GM12892 (cell line): ENCODE measurements at places on chromosomes 12 and 14.

DNA sequence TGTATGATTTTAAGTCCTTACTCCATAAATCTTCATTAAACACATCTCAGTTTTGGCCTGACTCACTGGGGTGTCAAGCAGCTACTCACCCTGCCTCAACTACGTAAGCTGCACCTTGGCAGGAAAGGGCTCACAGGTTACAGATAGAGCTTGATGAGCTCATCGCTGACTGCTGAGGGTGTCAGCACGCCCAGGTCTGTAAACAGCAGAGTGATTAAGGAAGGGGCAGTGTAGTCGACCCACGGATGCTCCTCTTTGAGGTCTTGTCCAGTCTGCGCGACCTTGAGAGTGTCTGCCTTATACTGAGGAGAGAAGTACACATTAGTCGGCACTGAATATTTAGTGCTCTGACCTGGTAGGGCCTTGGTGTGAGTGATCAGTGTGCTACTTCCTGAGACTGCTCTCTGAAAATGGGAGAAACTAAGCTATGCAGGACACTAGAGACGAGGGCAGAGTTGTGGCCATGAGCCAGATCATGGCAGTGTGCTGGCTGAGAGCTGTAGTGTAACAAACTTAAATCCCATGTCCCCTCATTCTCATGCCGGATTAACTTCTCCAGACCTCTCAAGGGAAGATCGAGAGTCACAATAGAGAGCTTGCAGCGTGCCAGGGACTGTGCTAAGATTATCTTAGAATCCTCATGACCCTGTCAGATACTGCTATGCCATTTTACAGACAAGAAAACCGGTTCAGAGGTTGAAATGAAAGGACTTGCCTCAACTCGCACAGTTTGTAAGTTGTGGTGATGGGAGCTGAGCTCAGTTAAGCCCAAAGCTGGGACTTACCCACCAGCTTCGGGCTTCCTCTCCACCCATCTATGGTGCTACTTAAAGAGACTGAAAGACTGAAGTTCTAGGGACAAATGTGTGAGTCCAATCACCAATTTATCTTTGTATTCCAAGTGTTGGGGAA, 11.6 kb downstream of the EIF2B1 start:
- DNase-seq: no peak

GRCh38 chr12:95446506-95446900, 27.4 kb upstream of the METAP2 start:
- no peak for DNase-seq

- DNase-seq: no peak
These were observed 35.7 kb downstream of the HIGD1C start for GRCh38 chr12:50988051-50988450.

- DNase-seq: no peak
These were observed 554.5 kb downstream of the TMEM121 start for GRCh38 chr14:106080922-106081321.

DNA sequence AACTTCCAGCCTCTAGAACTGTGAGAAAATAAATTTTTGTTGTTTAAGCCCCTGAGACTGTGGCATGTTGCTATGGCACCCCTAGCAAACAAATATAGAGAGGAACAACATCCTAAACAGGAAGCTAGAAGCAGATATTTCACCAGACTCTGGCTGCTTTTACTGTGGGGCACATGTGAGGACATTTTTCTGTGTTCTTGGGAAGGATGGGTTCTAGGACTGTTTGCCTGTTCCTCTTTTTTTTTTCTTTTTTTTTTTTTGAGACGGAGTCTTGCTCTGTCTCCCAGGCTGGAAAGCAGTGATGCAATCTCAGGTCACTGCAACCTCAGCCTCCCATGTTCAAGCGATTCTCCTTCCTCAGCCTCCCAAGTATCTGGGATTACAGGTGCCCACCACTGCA, 4.2 kb upstream of the HRK start:
- no peak for DNase-seq

GRCh38 chr12:101407049-101407435, 530 bp downstream of the ARL1 start:
- no peak for DNase-seq

DNA sequence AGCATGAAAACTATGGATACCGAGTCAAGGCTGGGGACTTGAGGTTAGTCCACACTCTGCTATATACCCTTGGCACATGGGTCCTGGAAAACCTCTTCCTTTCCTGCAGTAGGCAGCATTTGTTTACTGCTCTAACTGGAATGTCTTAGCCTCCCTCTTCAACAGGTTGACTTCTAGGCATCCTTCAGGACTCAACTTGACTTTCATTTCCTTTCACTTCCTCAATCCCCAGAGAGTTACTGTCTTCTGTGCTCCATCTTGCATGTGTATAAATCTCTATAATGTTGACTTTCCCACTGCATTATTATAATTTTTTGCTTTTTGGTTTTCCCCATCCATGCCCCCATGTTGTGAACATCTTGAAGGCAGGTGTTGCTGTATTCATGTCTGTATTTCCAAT, 107.9 kb downstream of the VRK1 start:
- DNase-seq: no peak

- DNase-seq: no peak
These were observed 229.6 kb upstream of the NOS1 start for GRCh38 chr12:117590999-117591398.

GRCh38 chr14:75497191-75497590, 25.1 kb upstream of the BATF start:
- no peak for DNase-seq

GRCh38 chr14:54498095-54498531, 9.3 kb upstream of the GMFB start:
- no peak for DNase-seq
